CD8-positive, alpha-beta T cell (primary cell): ENCODE measurements at places on chromosomes 2 and 18.

DNA sequence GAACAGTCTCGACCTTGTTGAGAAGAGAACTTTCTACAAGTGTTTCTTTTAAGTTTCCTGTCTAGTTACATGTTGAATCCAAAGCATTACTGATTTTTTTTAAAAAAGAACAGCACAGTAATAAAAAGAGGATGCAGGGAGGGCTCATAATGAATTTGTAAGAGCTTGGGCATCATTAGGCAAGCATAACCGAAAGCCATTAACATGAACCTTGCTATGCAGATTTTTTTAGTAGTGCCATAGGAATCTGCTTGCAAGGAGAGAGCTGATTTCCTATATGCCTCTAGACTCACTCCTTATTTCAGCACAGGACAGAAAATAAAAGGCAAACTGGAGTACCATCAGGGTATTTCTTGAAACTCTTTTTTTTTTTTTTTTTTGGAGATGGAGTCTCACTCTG, 5.2 kb downstream of the LRRC30 start:
- no peak for DNase-seq

DNA sequence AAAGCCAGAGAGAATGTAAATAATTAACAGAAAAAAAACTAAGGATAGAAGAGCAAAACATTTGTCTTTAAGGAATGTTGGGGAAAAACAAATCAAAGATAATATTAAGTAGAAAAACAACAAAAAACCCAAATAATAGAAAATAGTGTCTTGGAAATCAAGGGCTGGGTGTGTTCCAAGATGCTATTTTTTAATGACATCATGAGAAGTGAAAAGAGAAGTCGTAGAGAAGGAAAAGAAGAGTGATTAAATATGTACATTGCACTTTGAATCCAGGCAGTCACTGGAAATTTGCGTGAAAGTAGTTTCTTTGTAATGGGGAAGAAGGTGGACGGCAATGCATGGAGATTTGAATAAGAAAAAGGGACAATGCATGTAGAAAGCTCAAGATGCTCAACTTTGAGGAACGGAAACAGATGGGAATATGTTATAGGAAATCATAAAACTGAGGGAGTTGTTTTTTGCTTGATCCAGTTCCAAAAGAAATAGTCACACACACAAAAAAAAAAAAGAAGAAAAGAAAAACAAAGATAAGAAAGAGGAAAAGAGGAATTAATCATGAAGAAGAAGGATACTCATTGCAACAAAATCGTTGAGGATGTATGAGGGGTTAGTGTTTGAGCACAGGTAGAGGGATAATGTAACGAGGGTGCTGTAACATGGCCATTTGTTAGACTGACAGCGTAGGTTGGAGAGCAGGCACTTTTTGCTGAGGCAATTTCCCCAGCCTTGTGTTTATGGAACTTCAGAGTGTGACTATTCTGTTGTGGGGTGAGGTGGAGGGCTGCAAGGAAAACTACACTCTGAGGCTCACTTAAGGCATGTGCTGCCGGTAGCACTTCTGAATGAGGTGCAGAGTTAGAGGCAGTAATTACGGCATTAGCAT, 184.1 kb downstream of the CALCRL start:
- DNase-seq, result no peak

DNA sequence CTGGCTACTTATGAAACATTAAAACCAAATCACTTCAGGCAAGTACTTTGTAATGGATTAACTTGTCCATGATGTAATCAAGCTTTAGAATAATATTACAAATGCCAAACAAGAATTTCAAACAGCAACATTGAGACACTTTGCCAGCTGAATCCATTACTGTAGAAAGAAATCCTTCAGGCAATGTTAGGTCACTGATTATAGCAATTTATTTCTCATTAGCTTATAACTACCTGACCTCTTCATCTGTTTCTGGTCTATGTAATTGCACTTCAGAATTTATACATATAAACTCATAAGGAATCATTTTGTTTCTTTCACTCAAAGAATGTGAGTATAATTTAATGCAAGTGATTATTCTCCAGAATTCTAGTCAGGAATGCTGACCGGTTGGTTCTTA, 692.6 kb upstream of the TMEFF2 start:
- no peak for DNase-seq

DNA sequence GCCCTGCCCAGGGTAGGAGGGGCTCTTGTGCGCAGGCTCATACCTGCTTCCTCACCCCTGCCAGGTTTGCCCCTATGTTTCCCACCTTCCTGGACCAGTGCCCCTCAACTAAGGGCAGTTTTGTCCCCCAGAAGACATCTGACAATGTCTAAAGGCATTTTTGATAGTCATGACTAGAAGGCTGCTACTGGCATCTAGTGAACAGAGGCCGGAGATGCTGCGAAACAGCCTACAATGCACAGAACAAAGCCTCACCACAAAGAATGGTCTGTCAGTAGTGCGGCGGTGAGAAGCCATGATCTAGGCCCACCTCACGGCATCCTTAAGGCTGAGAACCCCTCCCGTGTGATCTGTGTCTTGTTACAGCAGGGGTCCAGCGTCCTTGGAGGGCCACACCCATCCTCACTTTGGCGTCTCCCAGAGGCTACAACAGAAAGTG, 96.0 kb downstream of the TMEM17 start:
- DNase-seq, result no peak

GRCh38 chr2:130823171-130823885, 13.4 kb upstream of the ARHGEF4 start:
- no peak for DNase-seq

GRCh38 chr2:84631047-84631446, 114.7 kb downstream of the DNAH6 start:
- peak; percentile 40 for DNase-seq

- no peak for DNase-seq
Measured at GRCh38 chr2:231306791-231307393, 88.6 kb upstream of the B3GNT7 start.

DNA sequence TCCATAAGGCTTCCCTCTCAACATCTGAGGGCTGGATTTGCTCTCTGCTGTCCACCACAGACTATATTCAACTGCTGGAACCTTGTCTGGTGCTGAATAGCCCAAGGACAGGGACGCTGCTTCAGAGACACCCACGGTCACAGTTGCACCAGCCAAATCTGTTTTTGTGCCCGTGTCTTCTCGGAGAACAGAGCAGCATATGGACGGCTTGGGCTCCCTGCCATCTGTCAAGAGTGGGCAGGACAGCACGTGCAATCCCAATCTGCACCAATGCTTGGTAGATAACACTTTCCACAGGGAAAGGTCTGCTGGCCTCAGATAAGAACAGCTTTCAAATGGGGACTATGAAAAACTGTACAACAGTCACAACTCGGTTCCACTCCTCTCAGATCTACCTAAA, 466.1 kb downstream of the TGIF1 start:
- no peak for DNase-seq

DNA sequence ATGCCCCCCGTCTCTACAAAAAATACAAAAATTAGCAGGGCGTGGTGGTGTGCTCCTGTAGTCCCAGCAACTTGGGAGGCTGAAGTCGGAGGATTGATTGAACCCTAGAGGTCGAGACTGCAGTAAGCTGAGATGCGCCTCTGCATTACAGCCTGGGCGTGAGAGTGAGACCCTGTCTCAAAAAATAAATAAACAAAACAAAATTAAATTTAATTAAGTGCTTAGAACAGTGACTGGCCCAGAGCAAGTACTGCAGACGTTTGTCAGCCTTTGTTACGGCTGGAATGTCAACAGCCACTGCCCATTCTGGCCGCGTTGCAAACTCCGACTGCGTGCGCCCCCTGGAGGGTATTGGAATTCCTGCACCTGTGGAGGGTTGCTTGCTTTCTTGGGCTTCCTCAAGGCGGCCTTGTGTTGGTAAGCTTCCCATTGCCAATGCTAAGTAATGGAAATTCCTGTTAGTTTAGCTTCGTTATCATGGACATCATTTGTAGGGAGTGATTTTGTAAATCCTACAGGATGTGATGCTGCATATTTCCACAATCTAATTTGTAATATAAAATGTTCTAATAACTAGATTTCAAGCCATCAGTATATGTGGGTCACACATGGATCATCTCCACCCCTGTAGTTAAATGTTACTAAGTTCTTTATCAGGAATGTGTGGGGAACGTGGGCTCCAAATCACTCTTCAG, 15.9 kb upstream of the ATP6V1B1 start:
- DNase-seq, result peak; percentile 68

GRCh38 chr2:237085248-237086221, at the start of gene COPS8:
Gene COPS8 (plus strand): TSS chr2:237085889. CDS start chr2:237085965, 76 bp downstream.
- peak; percentile 91 for DNase-seq

DNA sequence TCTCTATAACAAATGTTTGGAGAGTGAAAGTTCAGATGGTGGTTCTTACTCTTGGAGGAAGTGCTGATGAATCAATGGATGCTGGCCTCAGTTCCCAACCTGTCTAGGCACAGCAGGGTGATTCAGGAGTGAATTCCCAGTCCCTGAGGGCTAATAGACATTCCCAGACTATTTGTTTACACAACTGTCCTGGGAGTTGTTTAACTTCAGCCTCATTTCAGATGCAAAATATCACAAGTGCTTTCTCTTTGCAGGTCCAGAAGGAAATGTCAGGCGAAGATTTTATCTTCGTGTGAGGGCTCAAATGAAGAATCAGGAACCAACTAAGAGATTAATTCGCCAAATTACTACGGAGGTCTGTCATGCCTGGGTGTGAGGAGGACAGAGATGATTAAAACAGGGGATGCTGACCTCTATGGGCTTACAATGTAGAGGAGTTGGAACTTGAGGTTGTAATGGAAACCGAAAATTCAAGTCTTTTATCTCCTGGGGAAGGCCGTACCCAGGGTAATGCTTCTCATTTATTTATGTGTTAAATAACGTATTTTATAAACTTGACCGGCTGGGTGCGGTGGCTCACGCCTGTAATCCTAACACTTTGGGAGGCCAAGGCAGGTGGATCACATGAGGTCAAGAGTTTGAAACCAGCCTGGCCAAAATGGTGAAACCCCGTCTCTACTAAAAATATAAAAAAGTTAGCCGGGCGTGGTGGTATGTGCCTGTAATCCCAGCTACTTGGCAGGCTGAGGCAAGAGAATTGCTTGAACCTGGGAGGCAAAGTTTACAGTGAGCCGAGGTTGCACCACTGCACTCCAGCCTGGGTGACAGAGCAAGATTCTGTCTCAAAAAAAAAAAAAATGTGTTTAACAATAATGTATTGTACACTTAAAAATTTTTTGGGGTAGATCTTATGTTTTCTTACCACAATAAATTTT, 38.7 kb upstream of the SLC1A4 start:
- no peak for DNase-seq

GRCh38 chr2:170446078-170446477, 268.1 kb downstream of the MYO3B start:
- DNase-seq, result no peak

- DNase-seq, result no peak
Measured at GRCh38 chr2:127407661-127408003, 10.6 kb upstream of the PROC start.

- no peak for DNase-seq
Measured at GRCh38 chr18:59055345-59056032, 84.2 kb upstream of the SEC11C start.

DNA sequence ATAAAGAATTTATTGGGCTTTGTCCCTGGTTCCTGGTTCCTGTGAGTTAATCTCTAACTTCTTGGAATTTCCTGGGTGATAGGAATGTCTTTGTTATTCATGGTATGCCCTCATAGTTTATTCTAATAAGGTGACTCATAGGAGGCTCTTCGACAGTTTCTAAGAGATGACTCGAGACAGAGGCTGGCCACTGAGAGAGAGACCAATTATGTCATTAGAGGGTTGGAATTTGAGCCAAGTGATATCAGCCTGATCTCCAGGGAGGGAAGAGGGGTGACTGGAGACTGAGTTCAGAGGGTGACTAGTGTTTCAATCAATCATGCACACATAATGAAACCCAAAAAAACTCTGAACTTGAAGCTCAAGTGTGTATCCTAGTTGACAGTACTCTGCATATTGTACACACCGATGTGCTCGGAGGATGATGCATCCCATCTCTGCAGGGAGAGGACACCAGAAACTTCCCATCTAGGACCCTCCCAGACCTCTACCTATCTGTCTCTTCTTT, 185.7 kb downstream of the MTCL1 start:
- no peak for DNase-seq

- no peak for DNase-seq
Measured at GRCh38 chr2:50849190-50849589, 182.7 kb downstream of the NRXN1 start.

DNA sequence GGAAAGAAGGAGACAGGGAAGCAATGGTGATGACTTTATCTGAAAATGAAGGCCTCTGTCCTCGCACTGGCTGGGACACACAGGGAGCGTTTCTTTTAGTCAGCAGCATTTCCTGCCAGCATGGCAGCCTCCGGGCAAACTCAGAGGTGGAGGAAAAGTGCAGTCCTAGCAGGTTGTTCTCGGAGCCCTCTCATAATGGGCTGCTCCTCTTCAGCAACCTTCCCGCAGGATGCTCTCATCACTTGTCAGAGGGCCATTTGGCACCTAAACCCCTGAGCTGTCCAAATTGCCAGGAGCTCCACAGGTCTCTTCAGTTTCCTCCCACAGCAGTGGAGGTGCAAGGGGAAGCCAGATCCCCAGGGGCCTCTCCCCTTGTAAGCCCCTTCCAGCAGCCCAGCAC, 6.2 kb downstream of the STK39 start:
- no peak for DNase-seq

- DNase-seq, result no peak
Measured at GRCh38 chr18:48939205-48940097, 11.3 kb downstream of the SMAD7 start.

- DNase-seq, result no peak
Measured at GRCh38 chr2:55001716-55002115, 48.5 kb downstream of the RTN4 start.

DNA sequence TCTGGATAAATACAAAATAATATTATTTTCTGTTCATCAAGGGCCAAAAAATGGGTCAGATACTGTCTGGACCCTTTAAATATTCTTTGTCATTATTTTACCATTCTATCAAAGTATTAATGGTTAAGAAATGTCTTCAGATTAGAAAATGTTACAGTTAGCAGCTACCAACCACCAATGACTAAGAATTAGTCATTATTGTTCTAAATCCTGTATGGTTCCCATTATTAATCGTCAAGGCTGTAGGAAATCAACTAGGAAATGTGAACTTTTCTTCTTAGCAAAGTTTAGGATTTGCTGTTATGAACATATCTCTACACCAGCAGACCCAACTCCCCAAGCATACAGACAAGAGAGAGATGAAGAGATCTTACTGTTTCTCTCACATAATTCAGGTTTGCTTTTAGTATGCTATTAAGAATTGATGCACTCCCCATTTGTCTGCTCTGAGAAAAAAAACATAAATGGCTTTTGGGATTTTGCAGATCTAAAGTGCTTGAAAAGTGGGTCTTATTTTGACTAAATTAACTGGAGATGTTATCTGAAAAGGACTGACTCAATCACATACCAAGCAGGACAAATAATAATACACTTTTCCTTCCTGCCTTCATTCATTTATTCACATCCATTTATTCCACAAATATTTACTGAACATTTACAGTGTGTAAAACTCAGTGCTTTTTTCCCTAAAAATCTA, 147.7 kb downstream of the PPP1R1C start:
- DNase-seq, result no peak

GRCh38 chr2:147923846-147924245, 79.0 kb downstream of the ACVR2A start:
- no peak for DNase-seq
